Cardiac fibroblast (primary cell): ENCODE measurements at places on chromosomes 3 and 15.

DNA sequence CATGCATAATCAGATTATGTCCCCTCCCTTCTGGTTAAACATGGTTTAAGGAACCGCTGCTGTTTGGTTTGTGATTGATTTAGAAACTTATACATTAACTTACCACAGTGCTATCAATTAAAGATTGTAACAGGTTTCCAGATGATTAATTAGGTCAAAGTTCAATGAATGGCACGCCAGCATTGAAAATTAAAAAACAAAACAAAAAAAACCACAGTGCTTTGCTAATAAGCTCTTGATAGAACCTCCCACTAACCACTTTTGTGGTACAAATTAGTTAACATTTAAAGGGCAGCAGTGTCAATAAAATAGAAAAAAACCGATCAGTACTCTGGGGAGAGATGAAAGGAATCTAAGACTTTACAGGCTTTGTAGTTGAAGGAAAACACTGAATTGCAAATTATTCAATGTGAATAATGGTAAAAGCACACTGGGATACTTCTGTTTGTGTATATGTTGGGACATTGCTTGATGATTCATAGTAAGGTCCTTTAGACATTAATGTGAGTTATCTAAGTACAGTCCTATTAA lies 7.6 kb upstream of the C3orf38 start:
- DNase-seq, result peak; percentile 64

GRCh38 chr15:70701891-70702568 lies 61.3 kb downstream of the UACA start:
- DNase-seq, result peak; percentile 78

GRCh38 chr3:143067201-143067600 lies 52.4 kb upstream of the CHST2 start:
- DNase-seq, result peak; percentile 6

DNA sequence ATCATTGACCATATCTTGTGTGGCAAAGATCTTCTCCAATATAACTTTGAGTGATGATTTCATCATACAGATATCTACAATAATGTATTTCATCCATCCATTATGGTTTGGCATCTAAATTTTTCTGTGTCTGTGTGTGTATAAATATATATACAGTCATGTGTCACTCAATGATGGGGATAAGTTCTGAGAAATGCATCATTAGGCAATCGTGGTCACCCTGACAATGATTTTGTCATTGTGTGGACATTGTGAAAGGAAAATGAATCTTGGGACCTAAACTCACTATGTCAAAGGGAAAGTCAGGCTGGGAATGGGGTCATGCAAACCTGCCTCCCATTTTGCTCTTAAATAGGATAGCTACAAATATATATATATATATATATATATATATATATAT lies 12.4 kb downstream of the CFAP161 start:
- DNase-seq, result no peak

DNA sequence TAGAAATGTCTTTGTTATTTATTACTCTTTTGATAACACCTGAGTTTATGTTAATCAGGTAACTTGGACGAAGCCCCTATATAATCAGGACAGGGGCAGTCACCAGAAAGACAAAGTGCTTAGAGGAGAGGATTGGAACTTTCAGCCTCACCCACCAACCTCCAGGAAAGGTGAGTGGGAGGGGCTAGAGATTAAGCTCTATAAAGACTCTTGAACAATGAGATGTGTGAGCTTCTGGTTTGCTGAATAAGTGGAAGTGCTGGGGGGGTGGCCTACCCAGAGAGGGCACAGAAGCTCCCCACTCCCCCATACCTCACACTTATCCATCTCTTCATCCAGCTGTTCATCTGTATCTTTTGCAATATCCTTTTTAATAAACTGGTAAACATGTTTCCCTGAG lies 73.9 kb downstream of the TTBK2 start:
- no peak for DNase-seq

DNA sequence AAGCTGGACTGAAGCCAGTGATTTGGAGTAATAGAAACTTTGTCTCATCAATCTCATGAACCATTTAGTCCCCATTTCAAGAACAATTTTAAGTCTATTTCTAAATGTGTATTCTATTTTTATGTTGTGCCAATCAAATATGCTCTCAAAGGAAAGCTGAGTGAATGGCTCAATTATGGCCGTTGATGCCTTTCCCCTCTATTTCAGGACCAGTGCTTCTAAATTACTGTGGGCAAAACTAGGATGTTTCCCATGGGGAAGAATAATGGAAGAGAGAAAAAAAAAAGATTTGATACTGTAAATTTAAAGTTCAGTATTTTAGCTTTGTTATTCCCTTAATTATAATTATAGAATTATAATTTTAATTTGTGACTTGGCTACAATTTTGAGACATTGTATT lies 110.1 kb downstream of the CADM2 start:
- no peak for DNase-seq

DNA sequence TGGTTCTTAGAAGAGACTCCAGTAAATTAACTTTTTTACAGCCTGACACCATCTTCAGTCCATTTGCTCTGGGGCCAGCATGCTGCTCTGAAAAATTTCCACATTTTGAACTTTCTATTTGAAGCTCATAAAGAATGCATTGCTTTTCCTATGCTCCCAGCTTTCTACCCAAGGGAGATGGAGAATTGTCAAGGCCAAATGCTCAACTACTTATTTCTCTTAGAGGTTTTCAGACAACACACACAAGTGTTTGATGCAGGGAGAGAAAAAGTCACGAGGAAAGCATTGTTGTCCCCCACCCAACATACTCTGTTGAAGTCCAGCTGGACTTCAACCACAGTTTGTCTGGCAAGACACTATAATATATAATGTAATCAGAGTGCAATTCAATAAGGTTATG lies 100.3 kb upstream of the CADPS start:
- DNase-seq, result no peak

GRCh38 chr3:39241561-39241960 lies 38.3 kb downstream of the CX3CR1 start:
- no peak for DNase-seq

GRCh38 chr15:70327856-70328678 lies 230.3 kb upstream of the TLE3 start:
- DNase-seq, result peak; percentile 87

DNA sequence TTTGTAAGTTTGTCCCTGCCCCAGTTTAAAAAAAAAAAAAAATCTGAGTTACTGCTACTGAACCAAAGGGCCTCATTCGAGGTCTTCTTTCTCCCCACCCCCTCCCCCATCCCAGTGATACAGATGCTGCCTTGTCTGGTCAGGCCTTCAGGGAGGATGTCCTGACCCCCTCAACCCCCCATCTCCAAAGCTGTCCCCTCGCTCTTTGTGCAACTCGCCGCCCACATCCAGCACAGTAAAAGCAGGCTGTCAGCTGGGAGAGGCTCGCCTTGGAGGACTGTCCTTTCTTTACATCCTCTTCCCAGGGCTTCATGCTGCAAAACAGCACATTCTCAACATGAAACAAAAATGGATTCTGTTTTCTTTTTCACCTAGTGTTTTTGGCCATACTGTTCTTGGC lies 133.4 kb downstream of the VGLL4 start:
- DNase-seq, result no peak

DNA sequence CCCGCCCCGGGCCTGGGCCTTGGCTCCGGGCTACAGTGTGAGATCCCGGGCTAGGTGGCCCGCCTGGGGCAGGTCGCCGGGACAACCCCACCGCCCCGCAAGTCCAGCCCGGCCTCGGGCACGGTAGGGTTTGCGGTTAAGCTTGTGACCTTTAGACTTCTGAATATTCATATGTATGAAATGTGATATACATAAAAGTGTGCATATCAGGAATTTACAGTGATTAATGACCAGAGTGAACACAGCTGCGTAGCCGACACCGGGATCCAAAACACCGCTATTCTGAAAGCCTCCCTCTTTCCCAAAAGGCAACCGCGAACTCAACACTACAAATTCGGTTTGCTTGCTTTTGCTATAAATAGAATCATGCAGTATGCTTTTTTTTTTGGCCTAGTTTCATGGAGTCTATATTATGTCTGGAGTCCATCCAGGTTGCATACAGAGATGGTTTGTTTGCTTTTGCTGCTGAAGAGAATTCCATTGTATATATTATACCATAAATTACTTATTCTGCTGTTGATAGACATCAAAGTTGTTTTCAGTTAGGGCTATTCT lies 636 bp upstream of the SNRPA1 start:
- peak; percentile 7 for DNase-seq

DNA sequence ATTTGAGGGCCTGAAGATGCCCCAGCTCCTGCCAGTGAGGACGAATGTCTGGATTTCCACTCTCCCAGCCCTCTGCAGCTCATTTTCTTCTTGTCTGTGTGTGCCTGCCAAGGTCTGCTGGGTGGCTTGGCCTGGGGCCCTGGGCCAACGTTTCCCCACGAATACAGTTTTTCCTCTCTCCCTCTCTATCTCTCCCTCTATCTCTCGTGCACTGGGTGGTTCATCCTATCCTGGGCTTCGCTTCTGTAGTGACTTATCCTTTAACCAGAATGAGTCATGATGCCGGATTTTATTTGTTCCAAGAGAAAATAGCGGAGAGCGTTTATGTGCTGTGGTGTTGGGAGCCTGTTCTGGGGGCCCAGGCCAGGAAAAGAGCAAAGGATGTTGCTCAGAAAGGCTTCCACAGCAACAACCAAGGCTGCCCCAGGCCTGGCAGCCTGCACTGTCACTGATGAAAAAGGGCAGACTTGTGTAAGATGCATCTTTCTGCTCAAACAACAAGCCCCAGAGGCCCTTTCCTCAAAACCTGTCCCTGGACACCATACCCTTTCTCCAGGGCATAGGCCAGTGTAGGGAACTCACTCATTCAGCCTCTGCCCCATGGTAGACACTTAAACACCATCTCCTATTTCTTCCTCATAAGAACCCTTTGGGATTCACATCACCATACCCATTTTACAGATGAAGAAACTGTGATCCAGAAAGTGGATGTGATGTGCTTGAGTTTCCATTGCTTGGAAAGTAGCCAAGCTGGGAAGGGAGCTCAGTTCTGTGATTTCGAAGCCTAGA lies 47.3 kb downstream of the ITGA11 start:
- DNase-seq, result peak; percentile 95

- DNase-seq, result peak; percentile 84
Measured at GRCh38 chr15:71730277-71731144, 79.8 kb upstream of the NR2E3 start.

DNA sequence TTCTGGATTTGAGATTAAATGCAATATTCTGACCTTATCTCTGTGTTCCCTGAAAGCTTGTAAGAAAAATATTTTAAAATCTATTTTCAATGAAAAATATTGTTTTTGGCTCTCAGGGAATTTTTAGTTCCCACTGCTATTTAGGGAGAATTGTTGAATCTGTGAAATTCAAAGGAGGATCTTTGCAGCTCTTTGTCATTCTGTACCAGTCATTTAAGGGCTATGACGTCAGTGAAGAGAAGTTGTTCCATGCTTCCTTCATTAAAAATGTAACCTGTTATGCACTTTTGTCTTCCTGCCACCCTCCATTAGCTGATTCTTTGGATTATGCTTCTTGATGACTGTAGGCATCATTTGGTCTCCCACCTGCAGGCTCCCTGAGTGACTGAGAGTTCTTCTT lies 427.8 kb upstream of the C2CD4B start:
- DNase-seq, result no peak

DNA sequence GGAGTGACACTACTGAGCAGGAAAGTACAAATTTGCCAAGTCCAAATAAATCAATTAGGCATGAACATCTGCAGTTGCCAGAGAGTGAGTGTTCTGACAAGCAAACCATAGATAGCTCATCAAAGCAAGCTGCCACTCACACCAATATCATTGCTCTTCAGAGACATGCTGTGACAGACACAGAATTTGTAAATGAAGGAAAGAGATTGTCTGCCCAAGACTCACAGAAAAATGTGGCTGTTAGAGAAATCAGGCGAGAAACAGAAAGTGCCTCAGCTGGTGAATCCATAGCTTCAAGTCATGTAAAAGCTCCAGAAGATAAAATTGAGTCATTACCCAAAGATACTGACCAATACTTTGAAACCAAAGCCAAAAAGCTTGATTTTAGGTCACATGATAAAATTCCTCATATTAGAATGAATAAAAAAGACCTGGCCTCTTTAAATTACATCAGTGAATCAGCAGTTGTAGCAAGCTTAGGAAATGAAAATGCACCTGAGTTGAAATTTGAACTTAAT lies 50.8 kb downstream of the CRYBG3 start:
- DNase-seq, result no peak

GRCh38 chr3:190618330-190619030 lies 104.6 kb downstream of the IL1RAP start:
- DNase-seq, result peak; percentile 58

DNA sequence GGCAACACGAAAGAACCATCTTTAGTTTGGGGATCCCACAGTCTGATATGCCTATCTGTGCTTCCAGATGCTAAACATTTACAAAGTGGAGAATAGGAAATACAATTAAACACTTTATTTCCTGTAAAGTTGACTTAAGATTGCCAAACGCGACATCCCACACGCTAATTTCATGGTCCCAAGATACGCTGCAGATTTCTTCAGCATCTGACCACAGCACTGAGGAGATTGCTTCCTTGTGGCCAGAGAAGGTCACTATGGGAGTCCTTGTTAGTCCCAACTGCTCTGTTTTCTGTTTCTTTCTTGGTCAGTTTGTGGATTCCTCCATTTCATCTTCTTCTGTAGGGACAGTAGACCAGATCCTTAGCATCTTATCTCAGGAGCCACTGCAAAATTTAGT lies 43.3 kb downstream of the ASB7 start:
- DNase-seq, result no peak

- DNase-seq, result peak; percentile 50
Measured at GRCh38 chr3:132254076-132254755, 63.0 kb upstream of the ACP3 start.

DNA sequence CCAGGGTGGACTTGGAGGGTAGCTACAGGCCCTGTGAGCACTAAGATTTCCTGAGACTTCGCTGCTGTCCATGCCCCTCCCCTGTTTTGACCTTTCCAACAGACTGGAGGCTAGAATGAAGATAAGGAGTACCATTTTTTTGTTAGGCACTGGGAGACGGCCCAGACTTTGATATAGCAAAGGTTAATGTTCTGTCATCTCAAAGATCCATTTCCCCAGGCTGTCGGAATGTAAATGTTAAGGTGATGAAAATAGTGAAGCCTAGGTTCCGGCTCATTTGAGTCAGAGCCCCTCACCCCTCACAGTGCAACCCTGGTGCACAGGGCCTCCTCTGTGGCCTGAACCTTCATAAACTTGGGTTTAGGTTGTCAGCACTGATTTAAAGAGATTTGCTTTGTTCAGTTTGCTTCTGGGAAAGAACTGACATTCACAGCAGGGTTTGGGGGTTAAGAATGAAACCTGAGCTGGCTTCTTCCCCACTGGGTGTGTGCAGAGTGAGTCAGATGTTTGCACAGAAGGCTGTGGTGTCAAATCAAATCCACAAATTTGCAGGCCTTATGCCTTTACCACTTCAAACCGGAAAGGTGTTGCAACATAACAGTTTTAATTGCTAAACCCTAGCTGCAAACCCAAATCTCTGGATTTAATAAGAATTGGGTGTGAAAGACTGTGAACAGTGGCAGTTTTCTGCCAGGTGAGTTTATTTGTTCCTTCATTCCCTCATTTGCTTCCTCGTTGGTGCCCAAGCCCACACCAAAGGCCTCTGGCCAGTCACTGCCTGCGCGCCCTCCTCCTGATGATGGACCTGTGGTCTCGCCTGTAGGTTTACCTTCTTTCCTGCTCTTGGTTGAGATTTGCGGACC lies 20.6 kb upstream of the KCTD6 start:
- DNase-seq, result peak; percentile 93

- DNase-seq, result peak; percentile 8
Measured at GRCh38 chr3:147758771-147759170, 349.6 kb downstream of the ZIC1 start.
